Type B pancreatic cell (in vitro differentiated cells): ENCODE measurements at places on chromosomes 1 and 21. TPM values are rescaled to one million over a fixed set of nuclear protein-coding genes. Genes with fewer than 3 reads are reported as not detected.

OR14K1 gene
- not detected in 2 replicates for total RNA-seq

- DNase-seq = no peak
- H3K4me1 ChIP-seq = peaks cover 20% of the 10 kb centered on the region
- no peak overlapping the region for H3K27ac ChIP-seq
Measured at GRCh38 chr1:10623686-10624145, 149.0 kb downstream of the PEX14 start.

- DNase-seq = no peak
- peak overlapping the region; percentile 97 for H3K27ac ChIP-seq
- H3K4me3 ChIP-seq = no peak overlapping the region
- H3K4me1 ChIP-seq = peaks cover 21% of the 10 kb centered on the region
Measured at GRCh38 chr1:41476807-41477361, 7.6 kb downstream of the EDN2 start.

GRCh38 chr1:17016317-17016661 is 4.6 kb upstream of the ATP13A2 start:
- DNase-seq = no peak
- H3K27ac ChIP-seq = peak overlapping the region; percentile 50
- peaks cover 8% of the 10 kb centered on the region for H3K4me1 ChIP-seq
- H3K36me3 ChIP-seq = peaks cover 11% of the 10 kb centered on the region
- no peak overlapping the region for H3K4me3 ChIP-seq
- H3K27me3 ChIP-seq = no peaks in the 10 kb centered on the region

TCHHL1 gene
- 6.5 and 22.3 TPM in 2 replicates for total RNA-seq

DNA sequence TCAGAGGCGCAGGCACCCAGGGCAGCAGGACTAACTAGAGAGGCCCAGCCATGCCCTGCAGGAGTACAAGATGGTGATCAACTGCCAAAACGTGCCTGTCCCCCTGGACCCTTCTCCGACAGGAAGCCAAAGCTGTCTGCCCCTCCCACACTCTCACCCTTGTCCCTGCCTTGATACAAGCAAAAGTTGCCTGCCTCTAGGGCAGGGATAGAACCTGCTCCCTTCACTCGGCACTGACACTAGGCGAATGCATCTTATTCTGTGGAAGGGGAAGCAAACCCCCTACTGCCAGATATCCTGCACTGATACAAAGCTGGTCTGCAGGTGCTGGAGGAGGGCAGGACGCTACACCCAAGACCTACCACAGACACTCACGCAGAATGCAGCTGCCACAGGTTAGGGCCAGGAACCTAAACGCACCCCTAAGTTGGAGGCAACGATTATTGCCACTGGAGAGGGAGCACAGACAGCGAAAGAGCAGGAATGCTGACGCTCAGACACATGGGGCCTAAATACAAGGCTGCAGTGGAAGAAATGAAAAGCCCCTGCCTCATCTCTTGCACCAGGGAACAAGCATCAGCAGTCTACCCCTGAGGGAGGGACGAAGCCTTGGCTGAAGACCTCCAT is 3.7 kb downstream of the TARBP1 start:
- peaks cover 29% of the 10 kb centered on the region for H3K4me1 ChIP-seq
- H3K36me3 ChIP-seq = peaks cover 5% of the 10 kb centered on the region
- no peaks in the 10 kb centered on the region for H3K27me3 ChIP-seq
- H3K27ac ChIP-seq = no peak overlapping the region

ERICH3 gene
- 0.24 and 0.29 TPM in 2 replicates for total RNA-seq

- H3K36me3 ChIP-seq = no peaks in the 10 kb centered on the region
- H3K27ac ChIP-seq = no peak overlapping the region
- H3K4me3 ChIP-seq = no peak overlapping the region
- DNase-seq = no peak
- peaks cover 14% of the 10 kb centered on the region for H3K4me1 ChIP-seq
Measured at GRCh38 chr1:239803781-239804180, 287.9 kb upstream of the FMN2 start.

DNA sequence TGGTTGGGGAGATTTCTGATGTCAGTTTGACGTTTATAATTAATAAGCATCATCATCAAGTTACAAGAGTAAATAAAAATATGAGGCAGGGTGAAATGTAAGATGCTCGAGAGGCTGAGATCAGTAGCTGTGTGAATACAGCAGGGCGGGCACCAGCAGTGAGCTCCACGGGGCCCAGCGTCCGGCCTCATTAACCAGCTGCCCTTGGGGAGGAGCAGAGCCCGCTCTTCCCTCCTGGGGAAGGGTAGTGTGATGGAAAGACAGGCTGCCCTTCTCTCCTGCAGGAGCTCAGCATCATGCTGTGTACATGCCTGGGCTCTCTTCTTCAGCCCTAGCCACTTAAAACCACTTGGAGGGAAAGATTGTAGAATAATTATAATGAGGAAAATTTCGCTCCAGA is 23.4 kb downstream of the PDE9A start:
- H3K27ac ChIP-seq = no peak overlapping the region
- H3K4me3 ChIP-seq = no peak overlapping the region
- peaks cover 6% of the 10 kb centered on the region for H3K27me3 ChIP-seq
- H3K4me1 ChIP-seq = peaks cover 57% of the 10 kb centered on the region
- DNase-seq = no peak

ACTL8 gene
- total RNA-seq = 0.22 TPM in 1 of 2 replicates, not detected in the other

LINGO4 gene
- total RNA-seq = not detected in 2 replicates

DNA sequence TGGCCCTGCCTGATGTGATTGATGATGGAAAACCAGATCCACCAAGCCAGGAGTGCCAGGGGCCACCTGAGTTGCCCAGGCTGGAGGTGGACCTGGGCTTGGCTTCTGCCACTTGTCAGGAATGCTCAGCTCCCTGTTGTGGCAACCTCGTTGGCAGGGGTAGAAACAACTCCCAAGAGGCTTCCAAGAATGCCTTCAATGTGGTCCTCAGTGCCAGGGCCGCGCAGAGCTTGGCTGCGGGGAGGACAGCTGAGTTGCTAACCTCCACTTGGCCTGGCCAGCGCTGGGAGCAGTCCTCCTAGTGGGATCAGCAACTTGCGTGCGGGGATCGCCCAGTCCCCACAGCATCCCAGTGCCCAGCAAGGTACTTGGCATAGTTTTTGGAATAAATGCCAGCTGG is 9.0 kb downstream of the MYOM3 start:
- no peaks in the 10 kb centered on the region for H3K27me3 ChIP-seq
- H3K4me1 ChIP-seq = peaks cover 36% of the 10 kb centered on the region
- no peak for DNase-seq
- H3K36me3 ChIP-seq = no peaks in the 10 kb centered on the region
- H3K27ac ChIP-seq = peak overlapping the region; percentile 84

TEX38 gene
- not detected in 2 replicates for total RNA-seq

GRCh38 chr1:57599236-57599994 is 175.6 kb upstream of the DAB1 start:
- DNase-seq = no peak
- H3K36me3 ChIP-seq = no peaks in the 10 kb centered on the region
- no peaks in the 10 kb centered on the region for H3K27me3 ChIP-seq
- no peak overlapping the region for H3K27ac ChIP-seq

DNA sequence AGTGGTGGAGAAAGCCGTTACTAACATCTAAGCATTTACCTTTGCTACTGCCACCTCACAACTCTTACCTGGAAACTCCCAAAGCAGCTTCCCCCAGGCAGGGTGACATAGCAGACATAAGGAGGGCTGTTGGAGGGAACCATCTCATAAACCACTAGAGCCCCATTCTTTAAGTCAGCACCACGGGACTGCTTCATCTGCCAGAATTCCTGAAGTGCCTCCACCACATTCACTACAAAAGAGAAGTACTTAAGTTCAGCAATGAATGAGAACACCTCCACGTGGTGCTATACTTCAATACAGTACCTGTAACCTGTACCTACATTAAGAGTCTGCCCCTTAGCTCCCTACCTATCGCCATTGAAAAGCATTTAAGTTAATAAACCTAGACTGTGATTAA is 10.3 kb downstream of the LIX1L start:
- H3K4me3 ChIP-seq = no peak overlapping the region
- H3K27ac ChIP-seq = no peak overlapping the region
- no peak for DNase-seq
- H3K27me3 ChIP-seq = no peaks in the 10 kb centered on the region

C1orf21 gene
- 44.6 and 53.7 TPM in 2 replicates for total RNA-seq

DPH5 gene
- 37.7 and 62.0 TPM in 2 replicates for total RNA-seq

CCDC185 gene
- total RNA-seq = not detected in 2 replicates

MIA3 gene
- 55.2 and 78.6 TPM in 2 replicates for total RNA-seq

GRCh38 chr1:20355828-20356735 is 65.4 kb downstream of the VWA5B1 start:
- peaks cover 5% of the 10 kb centered on the region for H3K4me1 ChIP-seq
- no peak overlapping the region for H3K4me3 ChIP-seq
- DNase-seq = no peak
- H3K27ac ChIP-seq = peak overlapping the region; percentile 66

GPR3 gene
- total RNA-seq = 1.3 and 1.9 TPM in 2 replicates

DNA sequence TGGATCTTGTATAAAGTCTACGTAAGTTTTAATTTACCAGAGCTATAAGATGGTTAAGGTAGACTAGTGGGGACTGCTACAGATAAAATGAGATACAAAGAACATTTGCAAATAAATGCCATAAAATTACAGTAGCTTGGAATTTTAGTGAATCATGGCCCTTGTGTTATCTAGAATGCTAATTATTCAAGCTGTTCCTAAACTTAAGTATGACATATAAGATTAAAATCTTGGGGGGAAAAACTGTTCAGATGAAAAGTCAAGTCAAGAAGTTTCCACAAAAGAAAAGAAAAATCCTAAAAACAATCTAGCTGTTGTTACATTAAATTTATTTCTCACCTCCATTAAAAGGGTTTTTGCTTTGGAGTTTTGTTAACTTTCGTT is 51.7 kb downstream of the SIM2 start:
- H3K27ac ChIP-seq = peak overlapping the region; percentile 84
- peaks cover 55% of the 10 kb centered on the region for H3K4me1 ChIP-seq
- H3K27me3 ChIP-seq = peaks cover 40% of the 10 kb centered on the region
- no peak for DNase-seq

RGSL1 gene
- not detected in 2 replicates for total RNA-seq

DNA sequence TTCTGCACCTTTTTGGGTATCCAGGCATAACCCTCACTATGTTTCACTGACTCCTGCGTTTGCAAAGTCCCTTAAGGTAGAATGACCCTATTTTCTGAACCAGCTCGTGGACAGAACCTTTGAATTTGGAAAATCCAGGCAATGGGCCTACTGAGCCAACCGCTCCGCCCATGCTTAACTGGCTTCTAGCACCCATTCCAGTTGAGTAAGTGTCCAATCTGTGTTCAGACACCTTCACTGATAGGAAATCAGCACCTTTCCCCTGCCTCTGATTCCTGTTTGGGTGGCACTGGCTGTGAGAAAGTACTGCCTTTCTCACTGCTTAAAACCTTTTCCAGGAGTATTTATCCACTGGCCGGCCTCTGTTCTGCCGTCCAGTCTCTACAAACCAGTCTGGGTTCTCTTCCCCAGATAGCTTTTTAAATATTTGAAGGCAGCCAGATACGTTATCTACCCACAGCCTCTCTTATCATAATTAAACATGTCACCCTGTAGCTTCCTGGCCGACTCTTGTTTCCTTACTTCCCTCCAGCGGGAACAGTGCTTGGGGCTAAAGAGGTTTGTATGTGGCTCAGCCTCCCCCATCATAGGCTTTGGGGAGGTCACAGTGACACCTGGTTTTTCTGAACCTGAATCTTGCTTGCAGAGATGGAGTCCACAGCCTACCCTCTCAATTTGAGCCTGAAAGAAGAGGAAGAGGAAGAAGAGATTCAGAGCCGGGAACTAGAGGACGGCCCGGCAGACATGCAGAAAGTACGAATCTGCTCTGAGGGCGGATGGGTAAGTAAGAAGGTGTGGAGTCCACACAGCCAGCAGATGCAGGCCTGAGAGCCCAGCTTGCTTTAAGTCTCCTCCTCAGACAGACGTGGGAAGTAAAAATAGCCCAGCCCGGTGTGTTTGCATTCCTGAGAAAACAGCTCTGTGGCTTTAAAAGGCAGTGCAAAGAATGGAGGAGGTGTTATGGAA is 1.3 kb downstream of the POGK start:
- H3K36me3 ChIP-seq = peaks cover 18% of the 10 kb centered on the region
- peak overlapping the region; percentile 91 for H3K4me3 ChIP-seq
- peak overlapping the region; percentile 90 for H3K27ac ChIP-seq
- DNase-seq = no peak
- H3K4me1 ChIP-seq = peaks cover 35% of the 10 kb centered on the region

KRTAP21-3 gene
- not detected in 2 replicates for total RNA-seq

CDK11B gene
- 21.8 and 26.5 TPM in 2 replicates for total RNA-seq

DNA sequence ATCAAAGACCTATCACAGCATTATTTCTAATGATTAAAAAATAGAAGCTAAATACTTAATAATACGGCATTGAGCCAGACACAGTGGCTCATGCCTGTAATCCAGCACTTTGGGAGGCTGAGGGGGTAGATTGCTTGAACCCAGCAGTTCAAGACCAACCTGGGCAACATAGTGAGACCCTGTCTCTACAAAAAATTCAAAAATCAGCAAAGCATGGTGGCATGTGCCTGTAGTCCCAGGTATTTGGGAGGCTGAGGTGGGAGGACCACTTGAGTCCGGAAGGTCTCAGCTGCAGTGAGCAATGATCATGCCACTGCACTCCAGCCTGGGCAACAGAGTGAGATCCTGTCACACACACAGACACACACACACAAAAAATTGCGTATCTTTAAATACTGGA is 10.7 kb downstream of the TAF13 start:
- H3K27me3 ChIP-seq = no peaks in the 10 kb centered on the region
- H3K27ac ChIP-seq = no peak overlapping the region
- no peak overlapping the region for H3K4me3 ChIP-seq
- DNase-seq = no peak
- H3K36me3 ChIP-seq = peaks cover 7% of the 10 kb centered on the region

- no peaks in the 10 kb centered on the region for H3K27me3 ChIP-seq
- peaks cover 13% of the 10 kb centered on the region for H3K36me3 ChIP-seq
- H3K4me3 ChIP-seq = no peak overlapping the region
- peaks cover 17% of the 10 kb centered on the region for H3K4me1 ChIP-seq
- no peak overlapping the region for H3K27ac ChIP-seq
- no peak for DNase-seq
Measured at GRCh38 chr1:232393010-232393409, 236.9 kb downstream of the SIPA1L2 start.

SDE2 gene
- 15.0 and 15.1 TPM in 2 replicates for total RNA-seq

- no peaks in the 10 kb centered on the region for H3K27me3 ChIP-seq
- H3K27ac ChIP-seq = no peak overlapping the region
- DNase-seq = no peak
- peaks cover 41% of the 10 kb centered on the region for H3K4me1 ChIP-seq
Measured at GRCh38 chr1:24564695-24565094, 8.8 kb downstream of the NCMAP start.

- peak overlapping the region; percentile 96 for H3K27ac ChIP-seq
- peaks cover 33% of the 10 kb centered on the region for H3K27me3 ChIP-seq
- H3K36me3 ChIP-seq = no peaks in the 10 kb centered on the region
- peak overlapping the region; percentile 99 for H3K4me3 ChIP-seq
Measured at GRCh38 chr1:206685769-206686477, 1.2 kb downstream of the MAPKAPK2 start.

NPR1 gene
- 2.2 and 2.4 TPM in 2 replicates for total RNA-seq

PDZK1 gene
- total RNA-seq = 12.2 and 29.6 TPM in 2 replicates

GBP2 gene
- total RNA-seq = 7.3 and 17.8 TPM in 2 replicates

- H3K27me3 ChIP-seq = no peaks in the 10 kb centered on the region
- no peak for DNase-seq
- no peak overlapping the region for H3K4me3 ChIP-seq
- H3K27ac ChIP-seq = no peak overlapping the region
- H3K36me3 ChIP-seq = peaks cover 31% of the 10 kb centered on the region
- peaks cover 20% of the 10 kb centered on the region for H3K4me1 ChIP-seq
Measured at GRCh38 chr1:231340328-231341013, 2.4 kb downstream of the SPRTN start.

GRCh38 chr1:192588546-192588945 is 13.0 kb downstream of the RGS1 start:
- H3K27ac ChIP-seq = no peak overlapping the region
- DNase-seq = no peak
- H3K27me3 ChIP-seq = no peaks in the 10 kb centered on the region
- no peaks in the 10 kb centered on the region for H3K36me3 ChIP-seq
